NCI-H1092 treated with DMSO at 0.1 percent for 48 hours (cell line): ENCODE measurements at places on chromosomes 12 and 14.

DNA sequence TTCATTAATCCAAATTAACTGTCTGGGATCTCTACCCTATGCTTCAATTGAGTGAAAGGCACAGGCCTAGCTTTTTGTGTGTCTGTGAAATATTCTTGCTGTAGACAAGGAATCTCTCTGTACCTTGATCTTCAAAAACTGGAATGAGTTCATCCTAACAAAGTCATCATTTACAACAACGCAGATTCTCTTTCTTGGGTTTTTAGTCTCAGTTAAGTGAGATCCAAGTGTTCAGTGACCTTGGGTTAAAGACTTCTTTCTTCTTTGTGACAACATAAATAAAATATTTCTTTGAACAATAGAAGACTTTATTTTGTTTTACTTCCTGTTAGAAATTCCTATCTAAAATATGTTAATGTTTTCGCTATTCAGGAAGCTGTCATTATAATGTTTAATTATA is 192.2 kb upstream of the LMNTD1 start:
- no peak for DNase-seq

GRCh38 chr14:95496690-95497259 is 19.7 kb downstream of the SYNE3 start:
- DNase-seq: no peak

DNA sequence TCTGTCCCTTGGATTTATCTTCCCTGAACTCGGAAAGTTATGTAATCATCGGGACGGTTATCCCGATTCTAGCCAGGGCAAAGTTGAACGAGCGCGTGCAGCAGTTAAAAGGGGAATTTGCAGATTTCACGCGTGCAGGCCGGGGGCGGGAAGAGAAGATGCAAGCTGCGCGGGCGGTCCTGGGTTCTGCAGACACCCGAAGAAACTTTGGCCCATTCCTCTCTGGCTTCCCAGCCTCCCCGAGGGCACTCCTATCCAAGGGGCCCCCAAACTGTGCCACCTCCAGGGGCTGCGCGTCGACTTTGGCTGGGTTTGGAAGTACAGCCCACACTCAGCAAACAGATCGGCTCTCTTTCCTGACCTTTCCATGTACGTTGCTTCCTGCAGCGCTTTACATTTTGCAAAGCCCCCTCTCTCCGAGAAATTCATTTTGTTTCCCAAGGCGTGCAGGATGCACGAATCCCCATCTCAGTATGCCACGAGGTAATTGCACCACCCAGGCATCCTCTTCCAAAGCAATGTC is 941 bp upstream of the PPP1CC start:
- no peak for DNase-seq

- DNase-seq: no peak
Observed at GRCh38 chr14:55151601-55152000, 22.5 kb downstream of the LGALS3 start.

DNA sequence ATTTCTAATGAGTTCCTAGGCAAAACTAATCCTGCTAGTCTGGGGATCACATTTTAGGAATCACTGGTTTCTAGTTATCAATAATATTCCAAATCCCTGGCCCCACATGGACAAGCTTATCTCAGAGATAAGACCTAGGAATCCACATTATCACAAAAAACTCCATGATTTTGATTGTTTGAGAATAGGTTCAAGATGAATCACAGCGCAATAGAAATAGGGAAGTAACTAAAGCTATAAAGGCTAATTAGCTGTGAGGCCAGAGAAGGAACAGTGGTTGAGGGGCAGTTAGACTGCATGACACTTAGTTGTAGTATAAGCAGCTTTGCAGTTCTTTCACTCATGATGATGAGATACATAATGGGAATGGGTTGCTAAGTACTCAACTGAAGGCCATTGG is 13.1 kb upstream of the ATP5F1B start:
- DNase-seq: no peak

DNA sequence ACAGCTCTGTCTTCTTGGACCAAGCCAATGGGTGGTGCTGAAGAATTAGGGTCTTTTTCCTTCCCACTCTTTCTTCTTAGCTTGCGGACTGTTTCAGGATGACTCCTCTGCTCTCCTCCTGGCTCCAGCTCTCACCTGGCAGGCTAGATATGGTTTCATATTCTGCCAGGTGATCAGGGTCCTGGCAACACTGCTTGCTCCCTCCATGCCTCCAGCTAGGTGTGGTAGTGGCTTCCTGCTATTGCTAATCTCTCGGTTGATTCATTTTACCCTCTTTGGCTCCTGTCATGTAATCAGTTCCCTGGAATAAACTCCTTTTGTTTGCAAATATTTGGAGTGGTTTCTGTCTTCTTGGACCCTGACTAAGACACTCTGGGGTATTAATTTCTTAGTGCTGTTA is 4.3 kb upstream of the GZMH start:
- DNase-seq: no peak

GRCh38 chr14:100369019-100369418 is 45.9 kb downstream of the SLC25A47 start:
- no peak for DNase-seq

GRCh38 chr12:69112616-69113015 is 126.8 kb upstream of the CPSF6 start:
- DNase-seq: no peak

DNA sequence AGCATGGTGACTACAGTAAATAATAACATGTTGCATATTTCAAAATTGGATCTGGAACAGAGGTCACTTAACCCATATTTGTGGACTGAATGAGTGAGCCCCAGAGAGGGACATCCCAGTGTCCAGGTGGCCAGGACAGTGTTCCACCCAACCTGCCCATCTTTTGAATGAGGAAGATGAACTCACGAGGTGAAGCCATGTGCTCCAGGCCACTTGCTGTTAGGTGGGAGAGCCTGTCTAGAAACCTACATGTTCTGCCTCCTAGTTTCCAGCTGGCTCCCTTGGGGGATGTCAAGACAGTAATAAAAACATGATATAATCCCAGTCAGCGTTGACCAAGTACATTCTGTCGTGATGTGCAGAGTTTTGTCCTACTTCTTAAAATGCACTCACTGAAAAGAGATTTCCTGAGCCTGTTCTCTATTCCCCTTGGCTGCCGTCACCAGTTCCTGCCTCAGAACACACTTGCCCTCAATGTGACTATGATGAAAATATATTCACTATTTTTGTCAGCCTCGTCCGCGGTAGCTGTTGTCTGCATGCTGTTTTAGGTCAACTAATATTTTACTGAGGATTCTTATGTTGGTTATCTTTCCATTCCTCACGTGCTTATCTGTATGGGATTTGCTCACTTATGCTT is 25.7 kb downstream of the TSPAN9 start:
- DNase-seq: no peak
